ENCODE measurements at places on chromosomes 4 and X.

- DNase-seq, result no peak
These were observed 55.6 kb downstream of the CYLC1 start for GRCh38 chrX:83916525-83916924.

GRCh38 chr4:41160012-41160789 is 54.1 kb downstream of the APBB2 start:
- no peak for DNase-seq

DNA sequence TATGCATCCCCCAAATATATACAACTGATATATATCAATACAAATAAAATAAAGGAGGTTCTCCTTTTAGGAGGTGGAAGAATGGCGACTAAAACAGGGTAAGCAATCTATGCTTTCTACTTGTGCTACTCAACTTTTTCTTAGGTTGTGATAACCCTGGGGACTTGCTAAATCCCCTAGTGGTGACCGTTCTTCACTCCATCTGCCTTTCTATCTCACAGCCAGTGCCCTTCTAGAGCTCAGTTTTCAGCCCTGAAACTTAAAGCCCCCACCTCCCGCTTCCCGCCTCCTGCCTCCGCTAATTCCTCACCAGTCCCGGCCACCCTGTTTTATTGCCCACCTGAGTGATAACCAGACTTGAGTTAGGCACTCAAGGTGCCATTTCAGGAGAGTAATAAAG is 15.5 kb upstream of the ESX1 start:
- DNase-seq, result no peak

GRCh38 chr4:25258980-25259578 is 25.2 kb downstream of the PI4K2B start:
- no peak for DNase-seq

DNA sequence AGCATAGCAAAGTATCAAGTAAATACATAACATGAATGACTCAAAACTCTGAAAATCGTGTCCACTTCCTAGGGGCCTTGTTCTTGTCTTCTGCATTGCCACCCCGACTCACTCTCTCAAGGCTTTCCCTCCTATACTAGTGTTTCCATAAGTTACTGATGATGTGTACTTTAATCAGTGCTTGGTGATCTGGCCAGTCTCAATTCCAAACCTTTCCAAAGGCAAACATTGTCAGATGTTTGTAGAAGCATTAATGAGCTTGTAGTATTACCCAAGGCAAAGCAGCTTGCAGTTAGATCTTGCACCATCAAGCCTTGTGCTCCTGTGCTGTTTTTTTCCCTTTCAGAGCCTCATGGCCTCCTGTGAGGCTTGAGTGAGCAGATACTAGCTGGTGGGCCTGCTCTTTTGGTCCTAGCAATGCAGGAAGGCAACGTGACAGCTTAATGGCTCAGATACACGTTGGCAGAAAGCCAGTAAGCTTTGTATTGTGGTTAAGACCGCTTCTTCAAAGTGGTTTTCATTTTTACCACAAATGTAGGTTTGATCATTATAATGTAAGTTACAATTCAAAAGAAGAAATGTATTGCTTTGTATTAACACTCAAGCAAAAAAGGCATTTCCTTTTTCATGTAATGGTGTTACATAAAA is 51.8 kb downstream of the RBPJ start:
- DNase-seq, result no peak
